ENCODE measurements at places on chromosomes 5 and 9.

DNA sequence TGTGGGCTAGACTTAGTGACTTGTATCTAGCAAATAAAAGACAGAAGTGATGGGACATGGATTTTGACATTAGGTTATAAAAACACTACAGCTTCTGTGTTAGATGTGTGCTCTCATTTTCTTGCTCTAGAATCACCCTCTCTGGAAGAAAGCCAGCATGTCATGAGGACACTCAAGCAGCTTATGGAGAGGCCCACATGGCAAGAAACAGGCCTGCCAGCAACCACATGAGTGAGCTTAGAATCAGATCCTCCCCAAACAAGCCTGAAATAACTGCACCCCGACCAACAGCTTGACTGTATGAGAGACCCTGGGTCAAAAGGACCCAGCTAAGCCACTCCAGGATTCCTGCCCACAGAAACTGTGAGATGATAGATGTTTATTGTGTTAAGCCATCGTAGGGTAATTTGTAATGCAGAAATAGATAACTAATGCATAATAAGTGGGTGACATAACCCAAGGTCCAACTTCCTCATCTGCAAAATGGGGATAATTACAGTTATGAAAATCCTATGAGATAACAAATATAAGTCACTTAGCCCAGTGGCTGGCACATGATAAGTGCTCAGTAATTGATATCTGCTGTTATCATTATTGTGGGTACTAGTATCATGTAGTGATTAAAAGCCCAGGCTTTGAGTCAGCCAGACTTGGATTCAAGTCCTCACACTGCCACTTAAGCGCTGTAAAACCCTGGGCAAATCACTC, 86.5 kb downstream of the KLHL3 start:
- DNase-seq = no peak

- DNase-seq = no peak
These were observed at the start of gene ARSI for GRCh38 chr5:150302301-150303069. TSS of gene ARSI (minus strand) at chr5:150302905. CDS start at chr5:150302373, 532 bp downstream.

DNA sequence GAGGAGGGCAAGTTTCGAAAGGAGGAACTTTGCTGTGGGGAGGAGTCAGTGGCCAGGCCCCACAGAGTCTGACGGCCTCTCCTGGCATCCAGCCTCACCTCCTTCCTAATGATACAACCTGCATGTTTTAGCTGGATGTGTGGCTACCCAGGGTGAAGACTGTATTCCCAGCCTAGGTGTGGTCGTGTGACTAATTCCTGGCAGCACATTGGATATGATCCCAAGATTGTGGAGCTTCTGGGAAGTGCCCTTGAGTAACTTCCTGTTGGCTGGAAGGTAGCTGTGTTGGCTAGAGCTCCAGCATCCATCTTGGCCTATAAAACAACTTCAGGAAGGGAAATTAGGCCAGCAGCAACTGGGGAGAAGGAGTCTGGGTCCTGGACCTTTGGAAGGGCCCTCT, 19.0 kb upstream of the LPCAT1 start:
- DNase-seq = no peak

- no peak for DNase-seq
These were observed 114.2 kb downstream of the RGS3 start for GRCh38 chr9:113577525-113578261.

DNA sequence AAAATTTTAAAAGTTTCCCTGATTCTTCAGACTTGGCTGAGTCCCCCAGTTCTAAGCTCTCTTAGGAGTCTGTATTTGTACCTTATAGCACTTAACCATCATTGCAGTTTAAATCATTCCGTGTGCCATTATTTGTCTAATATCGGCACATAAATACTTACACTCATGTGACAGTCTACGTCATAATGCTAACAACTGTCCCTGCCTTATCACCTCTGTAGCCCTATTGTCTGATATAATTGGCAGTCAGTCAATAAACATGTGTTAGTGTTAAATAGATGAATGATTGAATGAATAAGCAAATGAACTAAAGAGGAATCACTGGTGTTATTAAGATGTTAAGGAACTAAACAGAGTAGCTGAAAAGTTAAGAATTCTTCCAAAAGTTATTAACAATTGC, 287.8 kb downstream of the EBF1 start:
- no peak for DNase-seq

Data from stimulated activated CD4-positive, alpha-beta T cell treated with anti-CD3 and anti-CD28 coated beads, Interleukin-1b, Interleukin-23, amount 100 ng/mL, for 1 hour (primary cell).